ENCODE measurements at places on chromosomes 12 and 14.

- no peak for DNase-seq
Observed at GRCh38 chr12:112389228-112389627, 7.0 kb upstream of the HECTD4 start.

- peak; percentile 61 for DNase-seq
Observed at GRCh38 chr12:125140279-125141209, 75.3 kb downstream of the AACS start.

DNA sequence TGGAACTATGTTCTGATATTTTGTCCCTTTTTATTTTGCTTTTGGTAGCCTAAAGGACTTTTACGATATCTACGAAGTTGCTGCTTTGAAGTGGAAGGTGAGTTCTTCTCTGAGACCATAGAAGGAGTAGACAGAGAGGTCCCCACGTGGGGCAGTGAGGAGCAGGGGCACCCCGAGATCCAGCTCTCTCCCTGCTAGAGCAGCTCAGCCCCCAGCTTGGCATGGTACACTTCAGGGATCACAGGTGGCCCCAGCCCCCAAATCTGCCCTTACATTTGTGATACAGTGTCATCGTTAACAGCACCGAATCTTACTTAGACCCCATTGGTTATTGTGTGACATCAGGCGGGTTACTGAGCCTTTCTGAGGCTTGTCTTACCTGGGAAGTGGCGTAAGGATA, 56.8 kb downstream of the SLC8B1 start:
- no peak for DNase-seq

DNA sequence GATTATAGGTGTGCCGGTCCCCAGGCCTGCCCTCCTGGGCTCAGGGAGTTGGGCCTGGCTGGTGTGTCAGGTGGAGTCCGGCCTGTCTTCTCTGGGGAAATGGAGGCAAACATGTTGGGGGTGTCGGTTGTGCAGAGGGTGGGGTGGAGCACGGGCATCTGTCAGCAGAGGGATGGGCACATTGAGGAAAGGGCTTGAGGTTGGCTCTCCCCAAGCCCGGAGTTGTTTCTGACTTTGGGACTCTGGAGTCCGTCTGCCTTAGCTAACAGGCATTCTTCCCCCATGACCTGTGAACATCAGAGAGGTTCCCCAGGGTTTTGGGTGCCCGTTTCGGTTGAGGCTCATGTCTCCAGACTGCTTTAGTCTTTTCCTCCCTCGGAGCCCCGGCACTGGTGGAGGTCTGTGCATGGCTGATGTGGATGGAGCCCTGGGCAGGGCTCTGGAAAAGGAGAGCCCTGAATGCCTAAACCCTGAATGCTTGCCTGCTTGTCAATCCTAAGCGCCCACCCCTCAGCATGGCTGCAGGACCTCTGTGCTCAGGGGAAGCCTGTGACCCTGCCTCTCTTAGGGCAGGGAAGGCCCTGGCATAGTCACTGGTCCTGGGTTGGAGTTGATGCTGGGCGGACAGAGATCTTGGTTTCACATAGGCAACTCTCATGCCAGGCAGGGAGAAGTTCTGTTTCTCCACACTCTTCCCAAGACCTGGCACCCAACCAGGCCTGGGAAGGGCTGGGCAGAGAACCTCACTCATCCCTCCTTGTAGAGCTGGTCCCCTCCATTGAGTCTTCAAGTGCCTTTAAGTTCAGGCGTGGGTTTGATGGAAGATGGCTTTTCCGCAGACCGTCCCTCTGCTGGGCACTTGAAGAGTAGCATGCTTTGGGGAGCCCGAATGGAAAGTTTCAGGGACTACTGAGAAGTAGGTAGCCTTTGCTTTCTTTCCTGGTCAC, 12.9 kb downstream of the NYNRIN start:
- DNase-seq: peak; percentile 59

GRCh38 chr14:81205639-81206038, 15.1 kb downstream of the GTF2A1 start:
- DNase-seq: no peak

DNA sequence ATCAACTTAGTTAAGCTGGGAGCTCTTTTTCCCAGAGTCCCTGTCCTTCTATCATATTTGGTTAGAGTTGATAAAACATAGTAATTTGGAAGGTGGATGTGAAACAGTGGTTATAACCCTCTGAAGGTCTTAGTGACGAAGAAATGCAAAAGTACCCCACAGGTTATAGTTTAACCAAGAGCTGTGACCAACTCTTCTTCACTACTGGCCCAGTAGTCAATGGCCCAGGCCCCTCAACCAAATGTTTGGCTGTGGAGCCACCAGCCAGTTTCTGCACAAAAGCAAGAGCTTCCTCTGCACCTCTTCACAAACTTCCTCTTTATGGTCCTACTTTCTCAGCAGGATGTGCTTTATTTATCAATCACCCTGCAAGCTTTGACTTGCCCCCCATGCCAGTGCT, 132.6 kb downstream of the BMP4 start:
- no peak for DNase-seq

Data from H9 (cell line).